ENCODE measurements at places on chromosomes 16 and 17.

DNA sequence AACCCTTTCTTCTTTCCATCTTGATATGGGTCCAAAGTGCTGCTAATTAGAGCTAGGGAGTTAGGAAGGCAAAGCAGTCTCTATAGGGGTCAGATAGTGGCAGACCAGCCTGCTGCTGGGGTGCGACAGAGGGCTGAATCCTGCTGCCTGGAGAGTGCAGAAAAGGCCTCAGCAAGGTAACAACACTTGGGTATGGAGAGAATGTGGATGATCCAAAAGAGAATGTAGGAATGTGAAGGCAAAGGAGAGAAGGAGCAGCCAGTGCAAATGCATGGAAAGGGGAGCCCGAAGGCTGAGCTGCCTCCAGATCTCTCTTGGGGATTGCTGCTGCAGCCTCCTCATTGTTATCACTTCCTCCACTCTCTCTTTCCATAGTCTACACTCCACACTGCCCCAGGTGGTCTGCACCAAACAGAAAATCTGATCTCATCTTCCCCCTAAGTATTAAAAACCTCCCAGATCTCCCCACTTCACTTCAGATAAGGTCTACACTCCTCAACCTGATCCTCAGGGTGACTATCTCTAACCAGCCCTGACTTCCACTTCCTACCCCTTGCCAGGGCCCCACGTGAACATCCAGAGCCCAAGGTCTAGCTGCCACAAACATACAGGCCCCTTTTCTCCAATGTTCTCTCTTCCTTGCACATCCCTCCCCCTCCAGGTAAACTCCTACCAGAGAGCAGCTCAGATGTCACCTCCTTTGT is 28.8 kb downstream of the TOM1L2 start:
- DNase-seq = no peak

GRCh38 chr16:57000271-57001025 is 11.1 kb downstream of the NLRC5 start:
- no peak for DNase-seq

GRCh38 chr16:74811911-74812310 is 37.3 kb upstream of the FA2H start:
- DNase-seq = no peak

DNA sequence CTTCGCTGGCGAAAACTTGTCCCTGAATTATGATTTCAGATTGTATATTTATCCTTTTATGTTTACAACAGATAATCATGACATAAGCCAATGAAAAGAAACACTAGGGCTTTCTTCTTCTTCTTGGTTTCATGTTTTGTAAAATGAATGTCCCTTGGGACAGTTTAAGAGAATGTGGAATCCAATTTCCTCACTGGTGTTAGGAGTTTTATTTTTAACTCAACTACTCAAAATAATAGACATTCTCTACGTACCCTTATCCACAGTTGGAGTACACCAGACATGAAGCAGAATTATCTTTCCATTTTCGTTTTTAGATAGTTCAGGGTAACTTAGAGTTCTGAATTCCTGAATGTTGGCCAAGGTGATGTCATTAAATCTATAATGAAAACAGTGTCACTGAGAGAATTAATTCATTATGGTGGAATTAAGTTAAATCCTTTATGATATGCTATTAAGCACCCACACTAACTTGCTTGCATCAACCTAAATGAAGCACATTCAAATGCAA is 43.4 kb downstream of the IRX6 start:
- DNase-seq = no peak

DNA sequence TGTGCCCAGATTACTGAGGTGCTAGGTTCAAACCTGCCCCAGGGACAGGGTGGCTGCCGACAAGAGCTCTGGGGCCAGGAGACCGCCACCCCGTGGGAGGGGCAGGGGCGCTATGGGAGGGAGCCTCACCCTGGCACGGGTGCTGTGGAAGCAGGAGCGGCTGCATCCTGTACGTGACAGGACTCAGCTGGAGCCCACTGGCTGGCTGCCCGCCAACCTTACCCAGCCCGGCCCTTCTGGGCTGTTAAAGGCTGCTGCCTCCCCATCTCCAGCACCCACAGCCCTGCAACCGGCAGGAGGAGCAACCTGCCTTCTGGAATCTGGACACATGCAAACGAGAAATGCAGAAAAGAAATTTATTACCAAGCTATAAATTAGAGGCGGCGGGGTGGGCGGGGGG is 11.2 kb downstream of the PAM16 start:
- no peak for DNase-seq

- DNase-seq = no peak
Measured at GRCh38 chr16:20844054-20844453, 37.7 kb downstream of the REXO5 start.

- no peak for DNase-seq
Measured at GRCh38 chr16:87412996-87413421, 20.9 kb downstream of the MAP1LC3B start.

All from stimulated activated CD8-positive, alpha-beta memory T cell treated with anti-CD3 and anti-CD28 coated beads, Interleukin-15, amount 100 ng/mL, for 24 hours (primary cell).